Tibial nerve (tissue), 4 donors: ENCODE measurements at places on chromosomes 7 and 10. TPM values are rescaled to one million over a fixed set of nuclear protein-coding genes. Genes with fewer than 3 reads are reported as not detected.

DNA sequence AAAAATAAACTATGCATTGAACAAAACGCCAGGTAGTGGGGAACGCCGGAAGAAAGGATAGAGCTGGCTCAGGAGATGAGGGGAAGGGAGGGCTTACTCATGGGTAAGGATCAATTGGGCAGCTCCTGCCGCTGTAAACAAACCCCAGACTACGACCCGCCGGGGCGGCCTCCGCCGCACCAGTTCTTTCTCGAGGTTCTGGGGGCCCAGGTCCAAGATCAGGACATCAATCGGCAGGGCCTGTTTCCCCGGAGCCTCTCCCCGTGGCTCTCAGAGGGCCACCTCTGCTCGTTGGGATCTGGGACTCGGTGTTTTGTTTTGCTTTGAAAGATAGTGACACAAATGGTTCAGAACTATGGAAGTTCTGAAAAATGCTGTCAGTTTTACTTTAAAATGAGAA, 140.4 kb downstream of the ELFN1 start:
- no peaks in the 10 kb centered on the region for H3K4me1 ChIP-seq
- H3K4me3 ChIP-seq, result no peak overlapping the region
- no peak overlapping the region for H3K27ac ChIP-seq

GRCh38 chr7:96306385-96307125, 15.3 kb downstream of the SLC25A13 start:
- peaks cover 58% of the 10 kb centered on the region for H3K4me1 ChIP-seq
- H3K27me3 ChIP-seq, result no peaks in the 10 kb centered on the region
- H3K36me3 ChIP-seq, result no peaks in the 10 kb centered on the region

GRCh38 chr10:30589441-30589840, 40.1 kb downstream of the LYZL2 start:
- peaks cover 9% of the 10 kb centered on the region for H3K4me1 ChIP-seq
- H3K36me3 ChIP-seq, result no peaks in the 10 kb centered on the region
- H3K27ac ChIP-seq, result no peak overlapping the region
- no peak overlapping the region for H3K4me3 ChIP-seq
- no peaks in the 10 kb centered on the region for H3K27me3 ChIP-seq
- no peak for DNase-seq

DNA sequence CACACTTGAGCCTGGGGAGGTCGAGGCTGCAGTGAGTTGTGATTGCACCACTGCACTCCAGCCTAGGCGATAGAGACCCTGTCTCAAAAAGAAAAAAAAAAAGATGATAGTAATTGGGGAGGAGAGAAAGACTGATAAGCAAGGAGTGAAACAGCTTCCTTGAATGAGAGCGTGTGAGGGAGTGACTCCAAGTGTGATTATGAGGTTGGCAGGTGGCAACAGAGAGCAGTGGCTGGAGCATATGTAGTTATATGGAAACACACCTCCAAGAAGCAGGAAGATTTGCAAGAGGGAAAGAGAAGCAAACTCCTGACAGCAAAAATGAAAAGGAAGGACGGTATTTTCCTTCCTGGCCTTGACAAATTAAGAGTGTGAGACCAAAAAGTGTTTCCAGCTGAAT, 50.4 kb downstream of the VKORC1L1 start:
- H3K27ac ChIP-seq, result no peak overlapping the region
- no peaks in the 10 kb centered on the region for H3K4me1 ChIP-seq
- no peak for DNase-seq

DNA sequence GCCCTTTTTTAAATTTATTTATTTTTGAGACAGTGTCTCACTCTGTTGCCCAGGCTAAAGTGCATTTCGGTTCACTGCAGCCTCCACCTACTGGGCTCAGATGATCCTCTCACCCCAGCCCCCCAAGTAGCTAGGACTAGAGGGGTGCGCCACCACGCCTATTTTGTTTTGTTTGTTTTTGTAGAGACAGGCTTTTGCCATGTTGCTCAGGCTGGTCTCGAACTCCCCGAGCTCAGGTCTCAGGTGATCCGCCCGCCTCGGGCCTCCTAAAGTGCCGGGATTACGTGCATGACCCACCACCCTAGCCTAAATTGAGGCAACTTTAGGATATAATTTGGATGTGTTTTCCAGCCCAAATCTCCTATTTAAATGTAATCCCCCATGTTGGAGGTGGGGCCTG, 805 bp downstream of the ZNF736 start:
- H3K4me1 ChIP-seq, result peaks cover 22% of the 10 kb centered on the region
- DNase-seq, result no peak
- no peaks in the 10 kb centered on the region for H3K36me3 ChIP-seq

DNA sequence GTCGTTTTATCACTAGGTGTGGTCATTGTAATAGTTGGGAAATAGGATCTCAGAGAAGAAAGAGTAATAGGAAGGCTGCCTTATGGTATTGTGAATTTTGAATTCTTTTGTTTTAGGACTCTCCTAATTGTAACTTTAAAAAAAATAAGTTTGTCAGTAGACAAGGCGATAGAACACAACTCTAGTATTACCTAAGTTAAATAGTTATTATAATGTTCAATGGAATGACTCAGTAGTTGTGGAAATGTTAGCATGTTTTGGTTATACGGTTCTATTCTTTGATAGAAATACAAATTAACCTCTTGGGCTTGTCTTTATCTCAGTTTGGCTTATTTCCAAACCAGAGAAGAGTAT, 1.4 kb downstream of the DNAH11 start:
- no peaks in the 10 kb centered on the region for H3K27me3 ChIP-seq
- H3K36me3 ChIP-seq, result no peaks in the 10 kb centered on the region
- peaks cover 8% of the 10 kb centered on the region for H3K4me1 ChIP-seq
- H3K4me3 ChIP-seq, result no peak overlapping the region
- DNase-seq, result no peak

DNA sequence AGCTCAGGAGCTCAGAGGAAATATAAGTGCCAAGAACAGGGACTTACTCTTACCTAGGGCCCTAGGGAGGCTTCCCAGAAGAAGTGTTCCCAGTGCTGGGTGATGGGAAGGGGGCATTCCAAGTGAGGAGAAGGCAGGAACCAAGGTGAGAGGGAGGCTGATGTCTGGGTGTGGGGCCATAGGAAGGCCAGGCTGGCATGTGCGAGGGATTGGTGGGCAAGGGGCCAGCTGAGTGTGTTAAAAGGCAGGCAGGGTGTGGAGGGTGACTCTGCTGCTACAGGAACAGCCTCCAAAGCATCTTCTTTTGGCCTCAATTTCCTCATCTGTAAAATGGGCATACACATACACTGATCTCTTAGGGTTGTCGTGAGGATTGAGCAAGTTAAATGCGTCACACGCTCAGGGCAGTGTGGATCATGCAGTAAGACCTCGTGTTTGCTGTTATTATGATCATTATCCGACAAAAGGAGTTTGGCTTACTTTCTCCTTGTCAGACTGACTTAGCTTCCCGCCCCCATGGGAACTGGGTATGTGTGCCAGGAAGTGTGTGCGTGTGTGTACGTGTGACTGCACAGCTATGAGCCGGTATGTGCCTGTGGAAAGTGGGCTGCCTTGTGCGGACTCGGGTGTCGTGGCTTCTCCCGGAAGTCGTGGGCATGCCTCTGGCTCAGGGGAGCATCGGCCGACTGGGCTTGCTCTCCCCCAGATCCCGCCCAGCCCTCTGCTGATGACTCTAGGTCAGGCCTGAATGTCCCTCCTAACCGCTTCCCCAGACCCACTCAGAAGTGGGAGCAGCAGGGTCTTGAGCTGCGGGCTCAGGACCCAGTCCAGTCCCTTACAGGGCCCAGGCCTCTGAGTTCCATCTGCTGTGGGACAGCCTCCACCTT, 59.6 kb downstream of the NEURL1 start:
- no peak overlapping the region for H3K27ac ChIP-seq
- H3K36me3 ChIP-seq, result no peaks in the 10 kb centered on the region
- DNase-seq, result no peak
- no peak overlapping the region for H3K4me3 ChIP-seq

- no peaks in the 10 kb centered on the region for H3K27me3 ChIP-seq
- H3K4me1 ChIP-seq, result no peaks in the 10 kb centered on the region
Measured at GRCh38 chr10:75722020-75722419, 290.6 kb downstream of the LRMDA start.

DNA sequence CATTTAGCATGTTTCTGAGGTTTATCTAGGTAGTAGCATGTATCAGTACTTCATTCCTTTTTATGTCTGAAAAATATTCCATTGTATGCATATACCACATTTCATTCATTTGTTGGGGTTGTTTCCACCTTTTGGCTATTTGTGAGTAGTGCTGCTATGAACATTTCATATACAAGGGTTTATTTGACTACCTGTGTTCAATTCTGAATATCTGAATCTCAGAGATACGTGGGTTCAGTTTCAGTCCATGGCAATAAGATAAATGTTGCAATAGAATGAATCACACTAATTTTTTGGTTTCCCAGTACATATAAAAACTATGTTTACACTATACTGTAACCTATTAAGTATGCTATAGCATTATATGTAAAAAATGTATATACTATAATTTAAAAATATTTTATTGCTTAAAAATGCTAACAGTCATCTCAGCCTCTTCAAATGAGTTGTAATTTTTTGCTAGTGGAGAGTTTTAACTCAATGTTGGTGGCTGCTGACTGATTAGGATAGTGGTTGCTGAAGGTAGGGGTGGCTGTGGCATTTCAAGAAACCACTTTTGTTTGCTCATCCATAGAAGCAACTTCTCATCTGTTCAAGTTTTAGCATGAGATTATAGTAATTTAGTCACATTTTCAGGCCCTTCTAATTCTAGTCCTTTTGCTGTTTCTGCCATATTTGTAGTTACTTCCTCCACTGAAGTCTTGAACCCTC, 13.9 kb downstream of the PLEKHA1 start:
- no peaks in the 10 kb centered on the region for H3K27me3 ChIP-seq
- H3K36me3 ChIP-seq, result peaks cover 16% of the 10 kb centered on the region
- no peak overlapping the region for H3K27ac ChIP-seq
- DNase-seq, result no peak
- no peak overlapping the region for H3K4me3 ChIP-seq

DNA sequence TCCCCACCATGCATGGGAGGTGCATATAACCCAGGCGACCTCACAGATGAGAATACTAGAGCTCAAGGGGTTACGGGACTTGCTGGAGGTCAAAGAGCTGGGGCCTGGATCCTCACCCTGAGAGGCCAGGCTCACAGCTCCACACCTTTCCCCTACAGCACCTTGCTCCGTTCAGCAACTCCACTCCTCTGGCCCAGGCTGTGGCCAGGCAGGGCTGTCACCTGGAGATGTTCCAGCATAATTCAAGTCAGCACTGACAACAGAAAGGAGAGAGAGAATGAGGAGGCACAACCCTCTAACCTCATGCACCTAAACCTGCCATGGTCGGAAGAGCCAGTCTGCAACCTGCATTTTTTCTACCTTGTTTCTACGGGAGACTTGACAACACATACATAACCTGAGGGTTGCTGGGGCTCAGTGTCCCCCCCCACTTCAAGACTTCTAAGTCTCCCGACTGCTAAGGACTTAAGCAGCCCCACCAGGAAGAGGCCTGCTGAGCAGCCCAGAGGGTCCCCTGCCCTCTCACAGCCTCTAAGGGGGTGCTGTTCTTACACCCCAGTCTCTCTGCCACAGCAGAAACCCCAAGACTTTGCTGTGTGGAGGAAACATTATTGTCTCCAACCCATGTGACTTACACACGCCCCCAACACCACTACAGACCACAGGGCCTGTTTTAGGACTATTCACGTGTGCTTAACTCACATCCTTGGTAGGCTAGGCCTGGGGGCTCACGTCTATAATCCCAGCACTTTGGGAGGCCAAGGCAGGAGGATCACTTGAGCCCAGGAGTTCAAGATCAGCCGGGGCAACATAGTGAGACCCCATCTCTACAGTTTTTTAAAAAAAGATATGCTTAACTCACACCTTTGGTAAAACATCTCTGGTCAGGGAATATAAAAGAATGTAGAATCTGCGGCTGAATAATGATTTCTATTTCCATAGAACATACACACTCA, 175.6 kb downstream of the FAM107B start:
- H3K27me3 ChIP-seq, result no peaks in the 10 kb centered on the region
- no peak for DNase-seq
- H3K27ac ChIP-seq, result no peak overlapping the region
- no peaks in the 10 kb centered on the region for H3K36me3 ChIP-seq
- H3K4me1 ChIP-seq, result peaks cover 13% of the 10 kb centered on the region
- H3K4me3 ChIP-seq, result no peak overlapping the region

DNA sequence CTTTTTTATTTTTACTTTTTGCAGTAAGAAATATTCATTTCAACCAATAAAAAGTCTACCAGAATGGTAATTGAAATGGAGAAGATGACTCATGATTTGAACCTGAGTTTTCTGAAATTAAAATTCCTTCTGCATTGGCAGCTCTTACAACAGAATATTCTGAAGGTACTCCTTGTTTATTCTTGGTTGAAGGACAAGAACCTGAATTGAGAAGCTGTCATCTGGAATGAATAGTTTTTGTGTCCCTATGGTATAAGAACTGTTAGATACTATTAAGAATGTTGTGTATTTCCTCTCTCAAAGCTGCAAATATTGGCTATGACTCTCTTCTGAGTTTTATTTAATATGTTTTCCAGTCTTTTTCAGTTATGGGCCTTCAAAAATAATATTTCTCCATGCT, 56.1 kb downstream of the CDK1 start:
- no peaks in the 10 kb centered on the region for H3K4me1 ChIP-seq
- no peaks in the 10 kb centered on the region for H3K27me3 ChIP-seq
- no peak overlapping the region for H3K4me3 ChIP-seq

DNA sequence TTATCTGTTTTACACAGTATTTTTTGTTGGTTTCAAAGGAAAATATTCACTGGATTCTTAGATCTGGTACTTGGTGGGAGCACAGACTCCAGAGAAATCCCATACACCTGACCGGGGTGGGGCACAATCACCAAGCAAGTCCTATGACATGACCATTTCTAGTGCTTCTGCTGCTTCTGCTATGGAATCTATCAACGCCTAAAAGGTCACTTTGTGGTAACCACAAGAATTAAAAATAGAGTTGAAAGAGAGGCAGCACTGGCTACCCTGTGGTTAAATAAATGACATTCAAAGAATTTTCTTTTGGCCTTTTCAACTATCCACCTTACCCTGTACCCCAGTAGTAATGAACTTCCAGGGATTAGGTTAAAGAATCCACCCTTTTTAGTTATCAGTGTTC, 329.9 kb upstream of the VWC2 start:
- H3K36me3 ChIP-seq, result no peaks in the 10 kb centered on the region
- H3K27ac ChIP-seq, result no peak overlapping the region
- no peaks in the 10 kb centered on the region for H3K4me1 ChIP-seq

SAMD9 gene
- 7.2 TPM for total RNA-seq

HOXA2 gene
- total RNA-seq, result 5.4 TPM

GSTO2 gene
- 1.7 TPM for total RNA-seq

EFCAB10 gene
- total RNA-seq, result not detected

LDB3 gene
- total RNA-seq, result 18.6 TPM

COBL gene
- 6.3 TPM for total RNA-seq

PLAC9 gene
- 115 TPM for total RNA-seq

PIP gene
- not detected for total RNA-seq

SLC26A3 gene
- not detected for total RNA-seq

NEUROG3 gene
- not detected for total RNA-seq

AGR2 gene
- not detected for total RNA-seq
